ENCODE measurements at places on chromosomes 1 and 21. TPM values are rescaled to one million over a fixed set of nuclear protein-coding genes. Genes with fewer than 3 reads are reported as not detected.
A peak's percentile ranks its signal among the peaks of the same experiment; 100 is the strongest.

LYPD8 gene
- not detected for total RNA-seq

ADAMTSL4 gene
- total RNA-seq, result 1.6 TPM

PTPN22 gene
- total RNA-seq, result 40.8 TPM

JAM2 gene
- total RNA-seq, result not detected

GJA9 gene
- total RNA-seq, result not detected

PBX1 gene
- 16.6 TPM for total RNA-seq

ZNF683 gene
- total RNA-seq, result not detected

RHOU gene
- total RNA-seq, result 1.5 TPM

AADACL3 gene
- not detected for total RNA-seq

ICOSLG gene
- 19.1 TPM for total RNA-seq

CELA2A gene
- total RNA-seq, result not detected

DNA sequence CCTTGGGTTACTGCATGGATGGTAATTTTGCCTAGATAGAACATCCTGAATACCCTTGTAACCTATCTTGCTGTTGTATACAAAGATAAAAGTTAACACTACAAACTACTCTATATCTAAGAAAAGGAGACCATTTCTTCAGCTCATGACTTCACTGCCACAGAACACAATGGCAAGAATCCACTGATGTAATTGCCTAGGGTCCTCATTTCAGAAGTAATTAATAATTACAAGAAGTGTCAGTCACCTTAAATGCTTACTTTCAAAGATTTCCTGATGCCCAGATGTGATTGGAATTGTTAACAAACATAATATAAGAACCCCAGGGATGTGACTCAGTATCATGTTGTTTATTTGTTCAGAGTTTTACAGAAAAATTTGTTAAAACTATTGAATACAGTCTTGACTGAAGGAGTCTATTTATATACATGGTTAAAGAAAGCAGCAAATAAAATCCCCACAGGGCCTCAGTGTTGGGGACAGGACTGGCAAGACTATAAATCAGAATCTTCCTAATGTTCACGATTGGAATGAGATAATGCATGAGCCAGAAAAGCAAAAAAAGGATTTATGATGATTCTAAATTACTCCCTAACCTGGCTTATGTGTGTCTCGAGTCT is 83.9 kb downstream of the CRB1 start:
- peaks cover 6% of the 10 kb centered on the region for H3K4me1 ChIP-seq
- H3K27me3 ChIP-seq, result no peaks in the 10 kb centered on the region
- no peak overlapping the region for H3K4me3 ChIP-seq
- no peak overlapping the region for H3K27ac ChIP-seq
- DNase-seq, result no peak

- DNase-seq, result no peak
- no peaks in the 10 kb centered on the region for H3K4me1 ChIP-seq
- H3K27me3 ChIP-seq, result peaks cover 67% of the 10 kb centered on the region
- no peak overlapping the region for H3K27ac ChIP-seq
- H3K4me3 ChIP-seq, result no peak overlapping the region
- H3K36me3 ChIP-seq, result no peaks in the 10 kb centered on the region
Measured at GRCh38 chr21:41611441-41611840, 103.5 kb upstream of the TMPRSS2 start.

- no peaks in the 10 kb centered on the region for H3K27me3 ChIP-seq
- no peak for DNase-seq
- no peaks in the 10 kb centered on the region for H3K4me1 ChIP-seq
- H3K4me3 ChIP-seq, result no peak overlapping the region
- H3K27ac ChIP-seq, result no peak overlapping the region
Measured at GRCh38 chr1:186574926-186575325, 105.3 kb downstream of the PTGS2 start.

GRCh38 chr1:239128541-239128940 is 257.8 kb upstream of the CHRM3 start:
- no peaks in the 10 kb centered on the region for H3K27me3 ChIP-seq
- no peak overlapping the region for H3K27ac ChIP-seq
- no peaks in the 10 kb centered on the region for H3K4me1 ChIP-seq
- H3K4me3 ChIP-seq, result no peak overlapping the region

DNA sequence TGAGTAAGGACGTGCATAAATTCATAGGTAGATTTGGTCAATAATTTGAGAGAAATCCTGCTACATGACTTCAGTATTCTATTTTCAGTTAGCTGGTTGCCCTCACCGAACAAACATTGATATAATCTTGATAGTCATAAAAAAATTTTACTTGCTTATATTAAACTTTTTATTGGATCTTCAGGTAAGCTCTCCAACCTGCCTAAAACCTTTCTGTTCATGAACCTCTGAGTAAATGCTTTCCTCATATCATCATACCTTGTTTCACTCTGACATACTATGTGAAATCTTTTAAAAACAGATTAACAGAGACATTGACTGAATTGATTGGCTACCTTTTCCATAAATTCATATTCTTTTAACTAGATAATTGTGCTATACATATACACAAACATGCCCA is 299.0 kb downstream of the NCAM2 start:
- DNase-seq, result no peak
- no peak overlapping the region for H3K4me3 ChIP-seq
- no peaks in the 10 kb centered on the region for H3K4me1 ChIP-seq
- no peaks in the 10 kb centered on the region for H3K27me3 ChIP-seq

DNA sequence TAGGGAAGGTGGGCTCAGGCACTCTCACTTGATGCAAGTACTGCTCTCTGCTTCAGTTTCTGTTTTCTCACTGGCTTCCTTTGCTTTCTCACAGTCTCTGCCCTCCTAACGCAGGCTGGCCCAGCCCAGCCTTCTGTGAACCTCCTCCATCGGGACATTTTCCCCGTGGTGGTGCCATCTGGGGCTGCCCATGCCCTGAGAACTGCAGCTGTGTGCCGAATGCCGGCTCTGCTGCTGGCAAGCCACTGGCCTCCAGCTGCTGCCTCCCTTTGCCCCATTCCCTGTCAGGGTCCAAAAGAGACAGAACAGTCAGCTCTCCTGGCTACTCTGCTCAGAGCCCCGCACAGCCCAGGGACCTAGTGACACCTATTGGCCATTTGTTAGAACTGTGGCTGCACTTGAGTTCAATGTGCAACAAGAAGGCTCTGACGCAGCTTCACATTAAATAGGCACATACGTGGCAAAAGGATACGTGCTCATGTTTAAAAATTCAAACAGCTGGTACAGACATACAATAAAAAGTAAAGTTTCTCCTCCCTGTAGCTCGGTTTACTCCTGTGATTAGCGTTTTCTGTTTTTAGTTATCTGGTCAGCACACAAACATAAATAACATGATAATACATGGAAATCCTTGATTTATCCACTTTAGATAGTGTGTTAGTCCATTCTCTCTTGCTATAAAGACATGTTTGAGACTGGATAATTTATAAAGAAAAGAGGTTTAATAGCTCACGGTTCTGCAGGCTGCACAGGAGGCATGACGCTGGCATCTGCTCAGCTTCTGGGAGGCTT is 46.6 kb downstream of the FCRL5 start:
- peaks cover 43% of the 10 kb centered on the region for H3K27me3 ChIP-seq
- no peak overlapping the region for H3K4me3 ChIP-seq
- DNase-seq, result no peak
- H3K36me3 ChIP-seq, result no peaks in the 10 kb centered on the region
- H3K27ac ChIP-seq, result no peak overlapping the region
- H3K4me1 ChIP-seq, result peaks cover 2% of the 10 kb centered on the region

DNA sequence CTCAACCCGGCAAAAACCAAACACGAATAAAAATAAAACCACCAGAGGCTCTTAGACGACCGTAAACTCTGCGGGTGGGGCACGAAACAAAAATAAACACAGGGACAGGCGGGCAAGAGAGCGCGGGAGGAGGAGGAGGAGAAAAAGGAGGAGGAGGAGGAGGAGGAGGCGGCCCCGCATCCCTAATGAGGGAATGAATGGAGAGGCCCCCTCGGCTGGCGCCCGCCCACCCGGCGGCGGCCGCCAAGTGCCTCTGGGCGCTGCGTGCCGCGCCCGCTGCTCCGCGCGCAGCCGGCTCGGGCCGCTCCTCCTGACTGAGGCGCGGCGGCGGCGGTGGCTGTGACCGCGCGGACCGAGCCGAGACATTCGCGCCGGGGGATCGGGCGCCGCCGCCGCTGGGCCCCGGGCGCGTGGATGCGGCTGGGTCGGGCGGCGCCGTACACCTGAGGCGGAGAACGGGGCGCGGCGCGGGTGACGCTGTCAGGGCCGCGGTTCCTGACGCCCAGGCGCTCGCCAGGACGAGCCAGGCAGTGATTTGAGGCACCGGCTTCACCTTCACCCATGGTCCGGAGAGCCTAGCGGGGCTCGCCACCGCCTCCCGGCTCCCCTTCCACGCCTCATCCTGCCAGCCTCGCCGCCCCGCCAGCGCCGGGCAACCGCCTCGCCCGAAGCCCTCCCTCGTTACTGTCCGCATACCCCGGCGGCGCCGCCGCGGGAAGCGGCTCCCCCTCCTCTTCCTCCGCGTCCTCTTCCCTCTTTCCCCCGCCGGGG is at the start of gene MARK1:
Gene MARK1 (plus strand): TSS at position 229 of the 771 bp plus-strand sequence. CDS start 687 bp downstream, outside the sequence.
- H3K4me1 ChIP-seq, result peaks cover 10% of the 10 kb centered on the region
- H3K36me3 ChIP-seq, result peaks cover 5% of the 10 kb centered on the region
- H3K27ac ChIP-seq, result peak within 1 kb of the TSS; percentile 56
- DNase-seq, result no peak

GRCh38 chr1:211741116-211741515 is 65.7 kb upstream of the NEK2 start:
- peaks cover 31% of the 10 kb centered on the region for H3K4me1 ChIP-seq
- H3K27me3 ChIP-seq, result no peaks in the 10 kb centered on the region
- H3K36me3 ChIP-seq, result no peaks in the 10 kb centered on the region
- H3K27ac ChIP-seq, result no peak overlapping the region
- no peak overlapping the region for H3K4me3 ChIP-seq

DNA sequence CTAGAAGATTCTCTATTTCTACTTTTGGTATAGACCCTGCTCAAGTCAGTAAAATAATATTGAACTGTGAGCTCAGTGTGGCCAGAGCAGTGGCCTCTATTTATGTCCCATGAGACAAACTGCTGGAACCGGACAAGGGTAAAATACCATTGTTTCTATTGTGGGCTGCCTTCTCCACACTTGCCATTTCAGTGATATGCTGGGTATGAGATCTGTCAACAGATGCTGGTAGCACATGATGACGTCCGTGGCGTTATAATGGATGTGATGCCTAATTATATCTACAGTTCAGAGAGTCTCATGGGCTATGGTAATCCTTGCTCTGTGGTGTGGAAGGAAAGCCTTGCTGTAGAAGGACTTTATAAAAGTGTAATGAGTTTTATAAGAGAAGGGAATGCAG is 2.4 kb downstream of the ACTN2 start:
- peaks cover 13% of the 10 kb centered on the region for H3K4me1 ChIP-seq
- H3K36me3 ChIP-seq, result peaks cover 4% of the 10 kb centered on the region
- no peak for DNase-seq
- H3K4me3 ChIP-seq, result no peak overlapping the region

- H3K4me3 ChIP-seq, result no peak overlapping the region
- H3K36me3 ChIP-seq, result no peaks in the 10 kb centered on the region
Measured at GRCh38 chr1:62903522-62903921, 119.6 kb downstream of the ATG4C start.

- no peaks in the 10 kb centered on the region for H3K4me1 ChIP-seq
- no peak for DNase-seq
- peaks cover 32% of the 10 kb centered on the region for H3K27me3 ChIP-seq
- no peaks in the 10 kb centered on the region for H3K36me3 ChIP-seq
- H3K27ac ChIP-seq, result no peak overlapping the region
Measured at GRCh38 chr21:36613059-36613458, 85.9 kb upstream of the SIM2 start.

DNA sequence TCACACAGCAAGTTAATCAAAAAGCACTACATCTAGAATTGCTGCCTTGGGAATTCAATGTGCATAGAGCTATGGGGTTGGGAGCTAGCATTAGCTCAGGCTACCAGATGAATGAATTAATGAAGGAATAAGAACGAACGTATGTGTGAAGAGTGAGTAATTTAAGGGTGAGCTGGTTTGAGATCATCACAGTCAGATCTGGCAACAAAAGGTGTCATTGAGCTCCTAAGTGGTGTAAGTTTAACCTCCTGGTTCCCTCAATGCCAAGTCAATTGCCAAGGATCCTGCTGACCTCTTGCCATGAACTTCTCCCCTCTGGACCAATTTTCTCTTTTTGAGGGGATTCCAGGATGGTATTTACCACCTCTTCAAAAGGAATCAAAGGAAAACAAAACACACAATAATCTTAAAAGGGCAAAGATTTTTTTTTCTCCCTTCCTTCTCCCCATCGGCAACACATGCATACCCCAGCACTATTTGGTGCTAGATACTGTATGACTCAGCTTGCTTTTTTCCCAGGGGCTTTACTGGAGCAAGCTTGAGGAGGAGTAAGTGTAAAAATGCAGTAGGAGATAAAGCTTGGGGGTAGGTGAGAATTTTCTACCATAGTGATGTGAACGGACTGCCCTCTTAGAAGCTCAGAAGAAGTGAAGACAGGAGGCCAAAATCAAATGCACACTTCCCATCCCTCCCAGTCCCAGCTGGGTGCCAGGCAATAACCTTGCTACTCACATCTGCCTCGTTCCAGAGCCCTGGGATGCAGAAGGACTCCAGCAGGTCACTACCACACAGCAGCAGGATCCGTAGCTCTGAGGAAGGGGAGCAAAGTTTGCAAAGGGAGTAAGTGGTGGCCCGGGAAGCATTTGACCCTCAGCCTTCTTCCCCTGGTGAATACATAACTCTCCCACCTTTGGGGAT is 92.0 kb downstream of the LAMC2 start:
- no peaks in the 10 kb centered on the region for H3K36me3 ChIP-seq
- DNase-seq, result no peak
- H3K27me3 ChIP-seq, result peaks cover 11% of the 10 kb centered on the region
- peak overlapping the region; percentile 21 for H3K27ac ChIP-seq

- no peak overlapping the region for H3K27ac ChIP-seq
- peaks cover 8% of the 10 kb centered on the region for H3K4me1 ChIP-seq
- peak; percentile 28 for DNase-seq
- no peaks in the 10 kb centered on the region for H3K27me3 ChIP-seq
- H3K36me3 ChIP-seq, result peaks cover 4% of the 10 kb centered on the region
Measured at GRCh38 chr1:86741947-86742572, 37.7 kb downstream of the SH3GLB1 start.
